Natural killer cell treated with Interleukin-12 subunit alpha and Interleukin-12 subunit beta and Interleukin-15 and Interleukin-18, amount 100 ng/mL, for 72 hours (primary cell): ENCODE measurements at places on chromosomes 4 and X.

GRCh38 chr4:136741468-136741867 lies 790.8 kb downstream of the PCDH18 start:
- no peak for DNase-seq

- no peak for DNase-seq
These were observed 19.4 kb downstream of the GPM6B start for GRCh38 chrX:13797512-13797911.

DNA sequence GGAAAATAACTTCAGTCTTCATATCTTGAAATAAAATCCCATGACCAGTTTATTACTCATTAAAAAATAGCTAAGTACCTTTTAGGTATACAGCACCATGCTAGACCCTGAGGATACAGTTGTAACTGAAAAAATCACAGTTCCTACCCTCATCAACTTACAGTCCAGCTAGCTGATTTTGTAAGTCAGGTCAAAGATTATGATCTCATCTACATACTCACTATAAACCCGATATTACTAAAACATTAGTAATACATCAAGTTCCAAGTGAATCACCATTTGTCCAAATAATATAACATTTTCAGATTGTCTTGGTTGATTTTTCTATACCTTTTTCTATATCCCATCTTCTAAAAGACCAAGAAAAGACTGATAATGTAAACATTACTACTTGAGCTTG lies 333.9 kb downstream of the INPP4B start:
- DNase-seq: no peak

DNA sequence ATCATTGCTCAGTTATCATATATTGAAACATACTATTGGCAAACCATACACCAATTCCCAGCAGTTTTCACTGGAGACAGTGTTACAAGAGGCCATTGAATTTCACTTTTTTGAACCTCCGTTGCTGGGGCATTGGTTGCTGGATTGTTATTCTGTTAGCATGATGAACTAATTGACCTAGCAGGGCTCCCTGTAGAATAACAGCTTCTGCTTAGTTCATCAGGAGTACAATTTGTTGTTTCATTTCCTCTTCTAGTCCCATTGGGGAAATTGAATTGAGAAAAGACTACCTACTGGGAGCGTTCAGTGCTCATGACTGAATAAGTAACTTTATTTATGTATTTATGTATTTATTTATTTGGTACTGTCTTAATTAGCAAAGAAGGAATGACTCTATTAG lies 151.6 kb downstream of the SLIT2 start:
- no peak for DNase-seq

DNA sequence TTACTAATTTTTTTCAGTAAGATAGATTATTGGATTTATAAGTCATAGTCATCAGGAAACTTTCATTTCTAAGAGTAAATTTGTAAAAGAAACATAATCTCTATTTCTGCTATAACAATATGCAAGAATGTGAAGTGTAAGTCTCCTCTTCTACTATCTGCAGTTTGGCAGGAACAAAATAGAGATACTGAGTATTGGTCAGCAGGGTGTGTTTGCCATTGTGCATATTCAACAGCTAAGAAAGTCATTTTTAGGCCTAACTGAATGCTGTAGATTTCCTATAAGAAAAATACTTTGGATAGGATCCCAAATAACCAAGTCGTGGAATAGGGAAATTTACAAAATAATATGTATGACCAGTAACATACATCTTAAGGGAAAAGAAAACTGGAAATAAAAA lies 253.3 kb upstream of the EPHA5 start:
- DNase-seq: no peak

GRCh38 chr4:110605077-110605476 lies 17.8 kb downstream of the PITX2 start:
- DNase-seq: no peak

DNA sequence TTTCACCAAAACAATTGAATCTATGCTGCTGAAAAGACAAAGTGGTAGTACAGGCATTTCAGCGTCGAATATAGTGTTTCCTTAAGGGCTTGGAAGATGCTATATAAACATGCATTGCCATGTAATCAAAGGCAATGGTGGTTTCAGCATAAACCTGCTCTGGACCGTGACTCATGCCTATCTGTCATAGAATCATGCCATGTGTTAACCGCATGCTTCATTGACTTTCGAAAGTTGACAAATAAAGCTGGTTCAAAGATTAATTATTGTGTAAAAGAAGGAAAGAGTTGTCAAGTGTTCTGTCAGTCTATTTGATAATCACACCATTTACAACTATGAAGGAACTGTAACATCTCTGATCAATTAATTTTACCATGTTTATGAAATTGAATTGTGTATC lies 83.2 kb downstream of the FUNDC1 start:
- no peak for DNase-seq

DNA sequence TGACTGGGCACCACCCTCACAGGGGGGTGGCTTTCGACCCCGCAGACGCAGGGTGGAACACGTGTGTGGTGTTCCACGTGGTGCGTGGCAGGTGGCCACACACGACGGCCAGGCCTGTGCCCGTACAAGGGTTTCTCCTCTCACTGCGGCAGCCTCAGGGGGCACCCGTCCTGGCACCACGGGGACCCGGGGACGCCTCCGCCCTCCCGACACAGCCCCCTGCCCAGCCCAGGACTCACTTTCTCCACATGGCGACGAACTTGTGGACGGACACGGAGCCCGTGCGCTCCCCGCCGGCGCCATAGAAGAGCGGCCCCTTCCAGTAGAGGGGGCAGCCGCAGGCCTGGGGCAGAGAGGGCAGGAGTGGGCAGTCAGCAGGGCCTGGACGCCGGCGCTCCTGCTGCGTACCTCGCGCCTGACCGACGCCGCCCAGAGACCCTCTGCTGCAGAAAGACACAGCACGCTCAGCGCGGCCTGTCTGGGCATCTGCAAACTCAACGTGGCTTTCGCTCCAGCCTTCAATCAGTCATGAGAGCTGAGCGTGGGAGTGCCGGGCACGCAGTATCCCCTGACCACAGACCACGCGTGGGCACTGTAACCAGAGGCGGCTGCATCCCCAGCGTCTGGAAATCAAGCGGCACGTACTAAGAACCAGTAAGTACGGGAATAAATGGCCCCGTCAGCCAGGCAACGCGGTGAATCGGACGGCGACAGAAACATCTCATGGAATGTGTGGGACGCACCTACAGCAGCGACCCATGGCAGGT lies 28.9 kb upstream of the GTPBP6 start:
- peak; percentile 44 for DNase-seq
